Right renal pelvis (tissue), 4 donors: ENCODE measurements at places on chromosomes 4 and X. TPM values are rescaled to one million over a fixed set of nuclear protein-coding genes. Genes with fewer than 3 reads are reported as not detected.

DNA sequence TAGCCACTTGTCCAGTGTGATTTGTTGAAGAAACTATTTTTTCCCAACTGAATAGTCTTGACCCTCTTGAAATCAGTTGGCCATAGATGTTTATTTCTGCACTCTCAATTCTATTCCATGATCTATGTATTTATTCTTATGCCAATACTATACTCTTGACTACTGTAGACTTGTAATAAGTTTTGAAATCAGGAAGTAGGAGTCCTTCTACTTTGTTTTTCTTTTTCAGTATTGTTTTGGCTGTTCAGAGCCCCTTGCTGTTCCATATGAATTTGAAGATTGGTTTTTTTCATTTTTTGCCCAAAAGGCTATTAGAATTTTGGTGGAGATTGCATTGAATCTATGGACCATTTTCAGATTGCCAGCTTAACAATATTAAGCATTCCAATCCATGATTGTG, 10.2 kb downstream of the SAP30 start:
- DNase-seq = no peak

- DNase-seq = no peak
Measured at GRCh38 chr4:88709989-88710388, 12.4 kb upstream of the NAP1L5 start.

GRCh38 chr4:54392479-54392878, 163.4 kb downstream of the PDGFRA start:
- DNase-seq = no peak

GRCh38 chrX:152896450-152896849, 1.4 kb upstream of the ZNF185 start:
- DNase-seq = no peak

DNA sequence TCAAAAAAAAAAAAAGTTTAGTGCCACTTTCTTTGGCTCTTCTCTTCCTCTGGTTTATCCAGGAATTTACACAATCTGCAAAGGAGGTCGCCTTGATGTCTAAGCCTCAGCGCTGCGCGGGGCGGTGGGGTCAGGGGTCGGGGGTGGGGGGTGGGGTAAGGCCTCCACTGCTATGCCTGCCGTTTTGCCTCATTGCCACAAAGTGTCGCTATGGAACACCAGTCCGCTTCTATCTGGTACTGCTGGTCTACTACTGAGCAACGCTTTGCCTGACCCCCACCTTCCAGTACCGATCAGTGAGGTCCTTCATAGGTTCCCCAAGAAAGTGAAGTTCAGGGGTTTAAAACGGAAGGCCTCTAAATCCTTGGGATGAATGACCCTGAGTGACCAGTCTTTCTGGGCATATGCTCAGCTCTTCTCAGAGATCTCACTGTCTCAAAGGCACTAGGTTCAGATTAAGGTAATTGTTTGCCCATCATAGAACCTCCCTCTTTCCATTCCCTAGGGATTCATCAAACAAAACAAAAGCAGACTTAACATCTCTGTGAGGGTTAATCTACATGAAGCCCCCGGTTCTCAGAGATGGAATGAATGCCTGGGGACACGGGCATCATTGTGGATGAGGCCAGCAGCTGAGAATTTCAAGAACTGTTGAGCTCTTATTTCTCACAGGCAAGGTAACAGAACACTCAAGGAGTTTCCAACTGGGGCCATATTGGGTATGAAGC, 16.9 kb upstream of the TSR2 start:
- DNase-seq = no peak

- DNase-seq = no peak
Measured at GRCh38 chrX:71661919-71662318, 5.4 kb upstream of the LOC101059915 start.

GRCh38 chr4:8410066-8410625, 30.4 kb downstream of the ACOX3 start:
- DNase-seq = no peak

DNA sequence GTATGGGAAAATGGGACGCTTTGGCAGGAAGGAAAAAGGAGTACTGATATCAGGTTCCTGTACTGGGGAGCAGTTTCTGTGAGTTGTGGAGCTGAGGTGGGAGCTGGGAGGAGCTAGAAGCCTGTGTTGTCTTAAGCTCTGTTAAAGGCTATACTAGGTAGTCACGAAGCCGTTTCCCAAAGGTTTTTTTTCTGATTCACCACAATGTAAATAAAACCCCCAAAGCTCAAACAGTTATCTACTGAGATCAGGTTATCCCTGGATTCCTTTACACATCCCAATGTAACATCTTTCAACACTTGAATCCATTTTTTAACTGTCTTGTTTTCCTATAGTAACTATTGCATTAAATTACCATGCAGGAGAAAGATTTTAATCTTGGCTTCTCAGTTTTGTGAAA, 297.4 kb upstream of the SFRP2 start:
- DNase-seq = no peak

GRCh38 chr4:1711055-1711570, 1.0 kb downstream of the SLBP start:
- no peak for DNase-seq

DNA sequence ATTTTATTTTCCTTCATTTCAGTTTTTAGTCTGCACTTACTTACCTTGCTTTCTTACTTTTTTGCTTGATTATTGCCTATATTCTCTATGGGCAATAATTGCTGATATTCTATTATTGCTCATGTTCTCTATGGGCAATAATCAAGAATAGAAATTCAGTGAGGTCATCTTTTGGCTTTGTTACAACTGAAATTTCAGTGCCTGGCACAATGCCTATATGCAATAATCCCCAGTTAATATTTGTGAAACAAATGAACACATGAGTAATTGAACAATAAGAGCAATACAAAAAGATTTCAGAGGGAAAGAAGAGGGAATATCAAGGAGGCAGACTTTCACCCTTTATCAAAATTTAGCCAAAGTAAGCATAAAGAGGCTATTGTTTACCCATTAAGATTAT, 48.6 kb upstream of the ARSJ start:
- DNase-seq = no peak

DNA sequence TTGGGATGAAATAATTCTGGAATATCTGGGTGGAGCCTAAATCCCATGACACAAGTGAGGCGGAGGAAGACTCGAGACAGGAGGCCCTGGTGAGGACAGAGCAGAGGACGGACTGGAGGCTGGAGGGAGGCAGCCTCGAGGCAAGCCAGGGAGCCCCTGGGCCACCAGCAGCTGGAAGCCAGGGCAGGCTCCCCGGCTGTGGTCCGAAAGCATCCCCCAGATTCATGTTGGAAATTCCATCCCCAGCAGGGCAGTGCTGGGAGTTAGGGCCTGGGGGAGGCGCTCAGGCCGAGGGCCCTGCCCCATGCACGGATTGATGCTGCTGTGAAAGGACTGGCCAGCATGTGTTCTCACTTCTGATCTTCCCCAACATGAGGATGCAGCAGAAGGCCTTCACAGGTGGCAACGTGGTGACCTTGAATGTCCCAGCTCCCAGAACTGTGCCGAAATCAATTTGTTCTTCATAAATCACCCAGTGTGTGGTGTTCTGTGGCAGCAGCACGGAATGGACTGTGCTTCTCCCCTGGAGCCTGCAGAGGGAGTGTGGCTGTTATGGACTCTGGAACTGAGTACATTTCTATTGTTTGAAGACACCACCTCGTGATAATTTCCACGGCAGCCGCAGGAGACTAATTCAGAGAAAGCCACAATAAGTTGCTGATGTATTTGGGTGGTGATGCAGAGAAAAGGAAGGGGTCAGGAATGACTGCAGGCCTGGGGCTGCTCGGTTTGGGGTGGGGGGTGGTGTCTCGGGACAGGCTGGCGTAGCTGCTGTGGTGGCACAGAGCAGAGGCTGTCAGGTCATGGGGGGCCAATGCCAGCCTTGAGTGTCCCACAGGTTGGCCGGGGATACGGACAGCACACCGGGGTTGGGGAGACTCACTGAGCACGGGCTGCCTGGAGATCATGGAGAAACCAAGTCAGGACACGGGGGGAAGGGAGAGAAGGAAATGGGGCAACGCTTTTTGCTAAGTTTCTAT, 56.9 kb downstream of the PCGF3 start:
- no peak for DNase-seq

DNA sequence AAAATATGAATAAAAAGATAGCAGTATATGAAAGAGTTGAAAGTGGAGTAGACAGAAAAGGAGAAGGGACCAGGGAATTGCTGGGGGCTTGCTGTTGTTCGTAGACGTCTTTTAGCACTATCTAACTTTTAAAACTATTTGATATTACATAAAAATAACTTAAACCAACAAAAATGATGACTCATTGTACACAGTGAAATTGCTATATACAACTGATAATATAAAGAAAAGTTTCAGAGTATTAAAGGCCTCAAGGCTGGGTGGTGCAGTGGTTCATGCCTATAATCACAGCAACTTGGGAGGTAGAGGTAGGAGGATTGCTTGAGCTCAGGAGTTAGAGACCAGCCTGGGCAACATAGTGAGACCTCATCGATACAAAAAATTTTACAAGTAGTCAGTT, 5.2 kb downstream of the TRPC3 start:
- no peak for DNase-seq

DNA sequence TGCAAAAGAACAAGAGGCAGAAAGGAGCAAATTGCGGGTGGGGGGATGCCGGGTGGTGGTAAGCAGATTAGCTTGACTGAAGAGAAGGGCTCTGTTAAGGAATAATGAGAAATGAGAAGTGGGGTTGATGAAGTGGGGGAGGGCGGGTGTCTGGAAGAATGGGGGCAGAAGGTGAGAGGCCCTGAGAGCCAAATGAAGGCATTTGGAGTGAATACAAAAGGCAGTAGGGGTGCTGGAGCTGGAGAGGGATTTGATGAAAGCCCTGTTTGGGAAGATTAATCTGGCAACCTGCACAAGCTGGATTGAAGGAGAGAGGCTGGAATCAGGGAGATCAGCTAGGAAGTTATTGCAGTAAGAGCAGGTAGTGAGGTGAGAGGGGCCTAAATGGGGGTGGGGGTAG, 82.1 kb downstream of the GUCY2F start:
- DNase-seq = no peak

DNA sequence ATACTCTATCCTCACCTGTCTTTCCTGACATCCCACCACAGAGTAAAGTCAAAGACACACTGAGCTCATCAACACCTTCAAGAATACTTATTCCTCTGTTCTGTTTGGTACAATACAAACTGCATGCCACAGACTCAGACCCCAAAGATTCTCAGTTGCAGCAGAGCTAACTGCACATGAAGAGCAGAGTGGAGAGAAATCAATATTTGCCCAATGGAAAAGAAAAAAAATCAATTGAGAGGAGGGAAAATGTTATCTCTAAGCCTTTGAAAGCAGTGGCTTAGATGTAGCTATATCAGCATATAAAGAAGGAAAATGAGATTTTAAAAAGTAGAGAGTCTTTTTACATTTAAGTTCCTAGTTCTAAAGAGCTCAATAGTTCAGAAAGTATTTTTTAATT, 180.2 kb downstream of the NWD2 start:
- no peak for DNase-seq

GRCh38 chrX:13028871-13029636, 15.4 kb downstream of the FAM9C start:
- DNase-seq = peak; percentile 41

DNA sequence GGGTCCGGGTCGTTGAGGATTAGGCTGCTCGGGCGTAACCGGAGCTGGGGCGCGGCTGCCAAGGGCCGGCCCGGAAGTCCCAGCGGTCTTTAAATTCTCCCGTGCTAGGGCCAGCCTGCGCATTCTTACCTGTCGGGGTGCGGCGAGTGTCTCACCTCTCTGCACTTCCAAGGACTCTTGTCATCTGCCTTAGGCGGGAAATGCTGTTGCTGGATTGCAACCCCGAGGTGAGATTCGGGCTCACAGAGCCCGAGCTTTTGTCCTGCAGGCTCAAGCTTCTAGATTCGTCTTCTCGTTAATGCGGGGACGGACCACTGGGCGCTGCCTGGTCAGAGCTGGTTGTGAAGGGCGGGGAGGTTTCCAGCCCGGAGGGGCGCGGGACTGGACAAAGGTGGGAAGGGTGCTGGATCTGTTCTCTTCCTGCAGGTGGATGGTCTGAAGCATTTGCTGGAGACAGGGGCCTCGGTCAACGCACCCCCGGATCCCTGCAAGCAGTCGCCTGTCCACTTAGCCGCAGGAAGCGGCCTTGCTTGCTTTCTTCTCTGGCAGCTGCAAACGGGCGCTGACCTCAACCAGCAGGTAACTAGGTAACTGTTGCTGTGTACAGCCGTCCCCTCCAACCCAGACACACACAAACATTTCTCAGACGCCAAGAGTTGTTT, at the start of gene ANKRD37:
ANKRD37 (plus strand) TSS at position 118 of the 662 bp plus-strand sequence; CDS start at position 201, 83 bp downstream.
- DNase-seq = peak; percentile 41

DNA sequence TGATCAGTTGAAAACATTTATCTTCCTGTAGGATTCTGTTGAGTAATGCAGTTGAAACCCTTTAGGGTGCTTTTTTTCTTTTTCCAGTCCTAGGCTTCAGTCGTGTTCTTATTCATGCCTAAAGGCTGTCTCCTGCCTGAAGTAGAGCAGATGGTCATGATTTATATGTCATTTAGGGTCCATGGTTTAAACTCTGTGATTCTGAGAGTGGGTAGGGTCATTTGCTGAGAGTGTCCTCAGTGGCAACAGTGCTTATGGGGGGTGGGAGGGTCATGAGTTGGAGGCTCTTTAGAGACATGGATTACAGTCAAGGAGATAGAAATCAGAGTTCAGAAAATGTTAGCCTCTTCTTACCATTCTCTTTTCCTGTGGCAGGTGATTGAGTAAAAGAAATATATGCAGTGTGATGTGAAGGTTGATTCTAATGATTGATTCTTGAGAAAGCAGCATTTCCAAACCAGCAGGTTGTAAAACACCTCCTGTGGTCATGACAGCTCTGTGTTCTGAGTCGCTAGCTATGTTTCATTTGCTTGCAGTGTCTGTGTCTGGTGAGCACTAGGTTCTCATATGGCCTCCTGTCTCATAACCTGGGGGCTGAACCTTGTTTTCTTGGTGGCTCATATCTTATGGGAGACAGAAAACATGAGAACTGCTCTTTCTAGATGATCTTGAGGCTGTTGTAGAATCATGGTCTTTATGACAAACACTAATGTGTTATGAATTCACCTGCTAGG, 60.4 kb downstream of the JADE1 start:
- no peak for DNase-seq

DNA sequence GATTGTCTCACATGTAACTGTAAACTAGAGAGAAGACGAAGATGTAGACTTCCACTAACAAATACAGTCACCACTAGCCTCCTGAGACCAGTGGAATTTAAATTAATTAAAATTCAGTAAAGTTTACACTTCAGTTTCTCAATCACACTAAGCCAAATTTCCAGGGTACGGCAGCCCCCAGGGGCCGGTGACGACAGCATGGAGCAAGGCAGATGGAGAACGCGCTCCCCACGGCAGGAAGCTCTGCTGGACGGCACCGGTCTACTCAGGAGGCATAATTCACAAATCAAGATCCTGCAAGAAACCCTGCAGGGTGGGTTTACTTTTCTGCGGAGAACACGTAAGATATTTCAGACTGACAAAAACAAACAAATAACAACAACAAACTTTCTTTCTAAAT, 80.7 kb downstream of the FAT1 start:
- DNase-seq = no peak

PAGE5 gene
- not detected for polyA plus RNA-seq

SLIT2 gene
- 55.6 TPM for polyA plus RNA-seq

OPN1MW gene
- polyA plus RNA-seq = not detected

EDA2R gene
- 0.50 TPM for polyA plus RNA-seq

DCAF12L2 gene
- 2.1 TPM for polyA plus RNA-seq

YIPF7 gene
- not detected for polyA plus RNA-seq

MAPK10 gene
- 66.0 TPM for polyA plus RNA-seq

MAGEA4 gene
- polyA plus RNA-seq = not detected

DOK7 gene
- 2.8 TPM for polyA plus RNA-seq

ENOX2 gene
- 5.1 TPM for polyA plus RNA-seq
